ENCODE measurements at places on chromosomes 16 and 17.

DNA sequence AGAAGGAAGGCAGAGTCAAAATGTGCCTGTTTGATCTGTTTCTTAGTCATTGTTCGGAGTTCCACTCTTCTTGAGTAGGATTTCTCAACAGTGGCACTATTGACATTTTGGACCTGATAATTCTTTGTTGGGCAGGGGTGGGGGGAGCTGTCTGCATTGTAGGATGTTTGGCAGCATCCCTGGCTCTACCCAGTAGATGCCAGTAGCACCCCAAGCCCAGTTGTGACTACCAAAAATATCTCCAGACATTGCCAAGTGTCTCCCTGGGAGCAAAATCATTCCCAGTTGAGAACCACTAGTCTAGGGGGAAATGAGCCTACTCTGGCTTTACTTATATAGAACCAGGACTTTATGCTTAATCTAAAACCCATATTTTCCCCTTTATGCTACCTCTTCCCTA is 1.1 kb upstream of the GFOD2 start:
- DNase-seq = no peak

GRCh38 chr16:48247311-48247710 is at the start of gene ABCC11:
ABCC11 (minus strand) TSS chr16:48247539; CDS start chr16:48231921, 15,618 bp downstream.
- DNase-seq = no peak

- DNase-seq = no peak
These were observed 520.8 kb downstream of the HAPSTR1 start for GRCh38 chr16:9612267-9612666.

DNA sequence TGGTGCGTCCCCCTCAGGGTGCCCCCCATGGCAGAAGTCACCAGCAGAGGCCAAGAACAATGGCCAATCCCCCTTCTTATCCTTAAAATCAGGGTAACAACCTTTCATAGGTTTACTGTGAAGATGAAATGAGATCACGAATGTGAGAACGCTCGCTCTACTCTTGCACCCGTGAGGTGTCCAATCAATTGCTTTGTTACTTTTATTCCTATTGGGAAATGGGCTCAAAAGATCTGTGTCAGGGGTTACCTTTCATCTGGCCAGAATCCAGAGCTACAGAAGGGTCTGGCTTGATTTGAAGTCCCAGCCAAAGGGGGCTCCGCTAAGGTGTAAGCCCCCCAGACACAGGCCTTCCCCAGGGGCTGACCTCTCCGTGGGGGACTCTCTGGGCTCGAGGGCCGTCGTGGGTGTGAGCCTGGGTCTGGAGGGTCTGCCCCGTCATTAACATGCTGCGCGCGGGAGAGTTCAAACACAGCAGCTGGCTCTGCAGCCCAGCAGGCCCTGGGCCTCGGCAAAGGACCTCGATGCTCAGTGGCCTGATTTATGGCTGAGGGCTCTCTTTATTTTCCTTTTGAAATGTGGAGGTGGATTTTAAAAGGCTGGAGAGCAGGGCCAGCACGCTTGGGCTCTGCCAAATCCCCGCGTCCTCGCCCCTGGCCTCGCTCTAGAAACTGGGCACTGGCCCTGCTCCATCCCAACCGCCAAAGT is 10.4 kb downstream of the ABR start:
- no peak for DNase-seq

- DNase-seq = no peak
These were observed 78.3 kb downstream of the RPA1 start for GRCh38 chr17:1907909-1908698.

DNA sequence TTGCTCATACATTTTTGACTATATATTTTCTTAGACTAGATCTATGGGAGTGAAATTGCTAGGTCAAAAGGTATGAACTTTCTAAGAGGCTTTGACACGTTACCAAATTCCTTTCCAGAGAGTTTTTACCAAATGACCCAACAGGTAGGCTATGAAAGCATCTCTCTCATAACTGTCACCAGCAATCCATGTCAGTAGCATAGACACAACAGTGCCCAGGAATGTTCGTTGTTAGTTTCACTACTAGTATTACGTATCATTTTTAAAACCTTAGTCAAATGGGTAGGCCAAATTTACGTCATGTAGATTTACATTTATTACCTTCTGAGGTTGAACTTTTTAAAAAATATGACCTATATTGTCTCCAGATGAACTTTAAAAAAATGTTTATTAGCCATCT is 66.8 kb downstream of the MARCHF10 start:
- DNase-seq = no peak

GRCh38 chr16:86515777-86516622 is 5.7 kb downstream of the FOXF1 start:
- DNase-seq = no peak

GRCh38 chr16:81066681-81067080 is 10.4 kb downstream of the C16orf46 start:
- no peak for DNase-seq

GRCh38 chr17:9729034-9729650 is 62.2 kb downstream of the DHRS7C start:
- DNase-seq = no peak

- no peak for DNase-seq
These were observed 17.2 kb downstream of the TBCD start for GRCh38 chr17:82769041-82769440.

DNA sequence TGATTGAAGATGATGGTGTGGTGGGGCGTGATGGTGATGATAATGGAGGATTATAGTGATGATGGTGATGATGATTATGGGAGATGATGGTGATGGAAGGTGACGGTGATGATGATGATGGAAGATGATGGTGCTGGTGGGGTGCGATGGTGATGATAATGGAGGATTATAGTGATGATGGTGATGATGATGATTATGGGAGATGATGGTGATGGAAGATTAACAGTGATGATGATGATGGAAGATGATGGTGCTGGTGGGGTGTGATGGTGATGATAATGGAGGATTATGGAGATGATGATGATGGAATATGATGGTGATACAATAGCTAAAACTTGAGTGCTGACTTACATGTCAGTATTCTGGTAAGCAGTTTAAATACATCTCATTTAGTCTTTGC is 391.0 kb upstream of the EEF2KMT start:
- no peak for DNase-seq

- DNase-seq = no peak
These were observed 195.2 kb downstream of the RGS9 start for GRCh38 chr17:65332375-65332774.

DNA sequence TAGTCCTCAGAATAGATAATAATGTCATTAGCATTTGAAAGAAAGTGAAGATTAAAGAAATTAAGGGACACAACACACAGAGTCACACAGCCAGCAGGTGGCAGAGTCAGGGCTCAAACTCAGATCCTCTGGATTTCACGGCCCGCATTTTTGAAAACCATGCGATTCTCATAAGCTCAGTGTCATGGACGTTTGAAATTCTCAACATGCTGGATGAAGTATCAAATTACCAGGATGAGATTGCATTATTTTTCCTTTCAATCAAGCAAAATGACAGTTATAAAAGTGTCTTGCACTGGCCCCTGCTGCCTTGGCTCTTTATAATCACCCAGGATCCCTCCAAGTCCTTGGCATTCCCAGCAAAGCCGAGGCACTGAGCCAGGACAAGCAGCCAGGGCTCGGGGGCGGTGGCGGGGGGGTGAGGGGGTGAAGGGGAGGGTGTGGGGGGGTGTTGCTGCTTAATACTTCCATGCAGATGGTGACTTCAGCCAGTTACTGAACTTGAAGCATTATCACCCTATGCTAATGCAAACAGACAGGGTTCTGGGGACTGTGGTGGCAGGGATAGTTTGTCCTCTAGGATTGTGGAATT is 6.6 kb upstream of the BMERB1 start:
- peak; percentile 25 for DNase-seq

- DNase-seq = no peak
These were observed 28.1 kb downstream of the WSCD1 start for GRCh38 chr17:6098050-6098822.

- no peak for DNase-seq
These were observed 1.2 kb downstream of the C16orf54 start for GRCh38 chr16:29744541-29745101.

- no peak for DNase-seq
These were observed 56.4 kb downstream of the BRIP1 start for GRCh38 chr17:61806936-61807335.

GRCh38 chr16:87563714-87564523 is 38.4 kb upstream of the JPH3 start:
- DNase-seq = no peak

DNA sequence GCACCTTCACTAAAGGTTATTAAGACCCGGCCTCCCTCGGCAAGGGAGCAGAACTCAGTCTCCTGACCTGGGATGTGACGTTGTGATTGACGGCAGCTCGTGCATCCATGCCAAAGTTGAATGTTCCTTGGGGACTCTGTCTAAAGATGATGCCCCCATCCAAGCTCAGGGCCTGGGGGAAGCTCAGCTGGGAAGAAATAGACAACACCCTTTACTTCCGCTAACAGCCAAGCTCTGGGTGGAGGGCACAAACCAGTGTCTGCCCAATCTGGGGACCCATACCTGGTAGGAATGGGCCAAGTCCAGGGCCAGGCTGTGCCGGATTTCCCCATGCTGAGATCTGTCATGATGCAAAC is 95.4 kb downstream of the RMI2 start:
- no peak for DNase-seq

- DNase-seq = no peak
These were observed 21.2 kb upstream of the HAPSTR1 start for GRCh38 chr16:9070254-9070653.

GRCh38 chr16:86722970-86723369 is 144.6 kb downstream of the FOXL1 start:
- no peak for DNase-seq

GRCh38 chr17:69187294-69187693 is 41.3 kb downstream of the ABCA10 start:
- DNase-seq = no peak

DNA sequence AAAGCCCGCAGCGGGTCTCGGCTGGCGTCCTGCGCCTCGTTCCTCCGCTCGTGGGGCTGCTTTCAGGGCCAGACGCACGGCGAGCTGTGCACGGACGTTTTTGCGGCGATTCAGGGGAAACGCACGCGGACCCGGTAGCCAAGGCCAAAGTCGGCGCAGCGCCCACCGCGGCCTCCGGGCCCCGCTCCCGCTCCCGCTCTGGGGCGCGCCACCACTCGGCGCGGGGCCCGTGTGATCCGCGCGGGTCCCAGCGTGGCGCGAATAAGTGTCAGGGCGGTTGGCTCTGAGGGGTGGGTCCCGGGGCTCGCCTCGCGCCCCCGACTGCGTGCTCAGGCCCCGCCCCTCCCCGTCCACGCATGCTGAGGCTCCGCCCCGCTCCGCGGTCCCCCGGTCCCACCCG is 694 bp upstream of the TBCD start:
- DNase-seq = no peak

DNA sequence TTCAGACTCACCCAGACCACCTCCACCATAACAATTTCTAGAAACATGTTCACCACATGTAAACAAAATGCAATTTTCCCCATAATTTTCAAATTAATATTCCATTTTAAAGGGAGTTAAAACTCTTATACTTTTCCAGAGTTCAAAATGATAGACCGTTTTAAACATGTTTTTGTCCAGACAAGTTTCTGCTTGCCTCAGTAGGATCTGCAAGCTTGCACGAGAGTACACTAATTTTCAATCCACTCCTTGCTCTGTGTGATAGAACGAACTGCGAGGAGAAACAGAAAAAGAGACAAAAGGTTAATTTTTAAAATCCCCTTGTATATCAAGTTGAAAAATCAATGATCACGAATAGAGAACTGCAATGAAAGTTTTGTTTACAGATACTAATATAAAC is 7.1 kb downstream of the FAHD1 start:
- no peak for DNase-seq

DNA sequence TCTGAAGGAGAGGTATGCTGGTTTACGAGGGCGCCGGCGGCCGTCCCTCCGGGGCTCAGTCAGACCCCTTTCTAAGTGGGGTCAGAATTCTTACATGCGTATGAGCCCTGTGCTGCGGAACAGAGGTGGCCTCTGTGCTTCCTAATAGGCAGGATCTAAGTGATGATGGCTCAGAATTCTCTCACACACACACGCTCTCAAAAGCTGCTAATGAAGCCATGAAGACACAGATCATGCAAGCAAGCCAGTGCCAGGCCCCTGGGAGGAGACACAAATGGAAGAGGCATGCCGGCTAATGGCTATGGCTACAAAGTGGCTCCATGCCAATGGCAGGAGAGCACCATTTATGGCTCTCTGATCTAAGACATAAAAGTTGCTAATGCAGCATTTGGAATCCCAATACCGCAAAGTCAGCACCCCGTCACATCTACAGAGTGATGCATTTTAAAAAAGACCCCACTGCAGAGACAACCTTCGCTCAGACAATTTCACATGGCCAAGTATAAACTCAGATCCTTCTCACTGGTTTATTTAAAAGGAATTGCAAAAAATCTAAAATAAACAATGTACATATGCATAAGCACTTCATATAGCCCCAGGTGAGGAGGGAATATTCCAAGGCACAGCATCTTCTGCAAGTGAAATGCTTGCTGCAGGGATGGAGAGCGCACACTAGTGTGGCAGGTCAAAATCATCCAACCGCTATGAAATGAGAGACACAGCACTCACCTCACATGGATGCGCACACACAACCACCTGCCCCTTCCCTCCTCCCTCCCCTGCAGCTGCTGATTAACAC is 24.5 kb downstream of the NPLOC4 start:
- DNase-seq = no peak

All from activated naive CD8-positive, alpha-beta T cell treated with anti-CD3 and anti-CD28 coated beads, Interleukin-2, amount 50 U/mL, for 16 hours (primary cell).